Fibroblast of skin of scalp (primary cell): ENCODE measurements at places on chromosomes 5 and 9.

GRCh38 chr9:123255718-123256117, 12.7 kb downstream of the STRBP start:
- no peak for DNase-seq

GRCh38 chr5:127995556-127995955, 88.0 kb upstream of the SLC12A2 start:
- DNase-seq: peak; percentile 76

GRCh38 chr9:120774719-120775118, 18.5 kb downstream of the FBXW2 start:
- no peak for DNase-seq

GRCh38 chr9:77872177-77872576, 159.4 kb downstream of the GNAQ start:
- DNase-seq: no peak

DNA sequence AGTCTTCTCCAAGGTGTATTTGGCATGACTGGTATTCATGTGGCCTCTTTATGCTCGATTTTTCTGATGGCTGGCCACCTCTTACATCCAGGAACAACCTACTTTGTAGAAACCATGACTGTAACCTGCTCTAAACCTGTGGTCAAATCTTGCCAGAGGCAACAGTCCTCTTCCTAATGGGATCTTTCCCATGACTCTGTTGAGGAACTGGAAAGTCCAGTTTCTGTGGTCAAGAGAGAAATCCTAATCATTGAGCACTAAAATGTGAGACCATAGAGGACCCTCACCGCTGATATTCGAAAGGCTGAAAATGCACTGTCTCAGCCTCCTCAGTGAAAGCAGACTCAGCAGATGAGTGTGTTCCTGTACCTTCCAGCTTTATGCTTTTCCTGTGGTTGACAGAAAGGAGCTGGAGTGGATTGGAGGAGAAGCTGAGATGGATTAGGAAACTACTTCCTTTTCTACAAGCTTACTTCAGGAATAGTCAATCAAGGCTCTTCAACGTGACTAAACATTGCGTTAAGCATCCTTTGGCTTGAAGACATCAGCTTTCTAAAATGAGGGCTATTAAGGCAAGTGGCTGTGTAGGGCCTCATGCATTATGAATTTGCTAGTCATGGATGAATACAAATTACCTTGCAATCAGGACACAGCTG, 69.7 kb upstream of the DAPK1 start:
- DNase-seq: no peak

GRCh38 chr5:111119221-111119620, 27.1 kb downstream of the WDR36 start:
- no peak for DNase-seq

DNA sequence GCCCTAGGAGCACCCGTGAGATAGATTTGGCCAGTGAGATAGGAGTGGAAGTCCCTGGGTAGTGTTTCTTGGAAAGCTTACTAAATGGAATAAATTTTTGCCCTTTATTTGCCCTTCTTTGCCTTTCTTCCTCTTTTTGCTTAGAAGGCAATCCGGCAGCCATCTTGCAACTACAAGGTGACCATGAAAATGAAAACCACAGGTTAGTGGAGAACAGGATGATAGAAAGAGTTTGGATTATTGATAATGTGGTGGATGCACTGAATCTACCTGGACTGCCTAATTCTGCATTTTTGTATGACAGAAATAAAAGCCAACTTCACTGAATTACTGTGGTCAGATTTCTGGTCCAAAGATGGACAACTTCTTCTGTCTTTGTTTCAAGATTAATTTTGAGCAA, 33.2 kb downstream of the TARS1 start:
- no peak for DNase-seq

GRCh38 chr5:53418826-53419658, 61.4 kb upstream of the FST start:
- peak; percentile 87 for DNase-seq

DNA sequence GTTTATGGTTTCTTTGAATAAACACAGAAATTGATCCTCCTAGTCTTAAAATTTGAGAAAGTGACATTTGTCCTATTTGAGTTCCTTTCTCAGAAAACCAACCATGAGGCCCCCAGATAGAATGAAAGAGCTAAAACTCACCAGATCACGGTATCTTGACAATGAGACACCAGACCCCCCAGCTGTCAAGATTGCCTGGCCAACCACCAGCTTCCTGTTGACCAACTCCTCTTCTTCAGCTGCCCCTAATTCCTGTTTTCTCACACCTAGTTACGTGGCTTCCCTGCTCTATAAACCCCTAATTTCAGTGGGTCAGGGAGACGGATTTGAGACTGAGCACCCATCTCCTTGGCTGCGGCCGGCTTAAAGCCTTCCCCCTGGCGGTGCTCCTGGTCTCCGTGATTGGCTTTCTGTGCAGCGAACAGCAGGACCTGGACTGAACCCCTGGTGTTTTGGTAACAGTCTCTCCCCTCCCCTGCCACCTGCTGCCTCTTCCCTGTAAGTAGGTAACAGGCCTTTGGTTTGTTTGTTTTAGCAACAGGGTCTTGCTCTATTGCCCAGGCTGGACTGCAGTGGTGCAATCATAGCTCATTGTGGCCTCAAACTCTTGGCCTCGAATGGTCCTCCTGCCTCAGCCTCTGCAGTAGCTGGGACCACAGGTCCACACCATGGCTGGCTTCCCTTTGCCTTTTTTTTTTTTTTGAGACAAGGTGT, 4.8 kb upstream of the ENTPD2 start:
- no peak for DNase-seq

DNA sequence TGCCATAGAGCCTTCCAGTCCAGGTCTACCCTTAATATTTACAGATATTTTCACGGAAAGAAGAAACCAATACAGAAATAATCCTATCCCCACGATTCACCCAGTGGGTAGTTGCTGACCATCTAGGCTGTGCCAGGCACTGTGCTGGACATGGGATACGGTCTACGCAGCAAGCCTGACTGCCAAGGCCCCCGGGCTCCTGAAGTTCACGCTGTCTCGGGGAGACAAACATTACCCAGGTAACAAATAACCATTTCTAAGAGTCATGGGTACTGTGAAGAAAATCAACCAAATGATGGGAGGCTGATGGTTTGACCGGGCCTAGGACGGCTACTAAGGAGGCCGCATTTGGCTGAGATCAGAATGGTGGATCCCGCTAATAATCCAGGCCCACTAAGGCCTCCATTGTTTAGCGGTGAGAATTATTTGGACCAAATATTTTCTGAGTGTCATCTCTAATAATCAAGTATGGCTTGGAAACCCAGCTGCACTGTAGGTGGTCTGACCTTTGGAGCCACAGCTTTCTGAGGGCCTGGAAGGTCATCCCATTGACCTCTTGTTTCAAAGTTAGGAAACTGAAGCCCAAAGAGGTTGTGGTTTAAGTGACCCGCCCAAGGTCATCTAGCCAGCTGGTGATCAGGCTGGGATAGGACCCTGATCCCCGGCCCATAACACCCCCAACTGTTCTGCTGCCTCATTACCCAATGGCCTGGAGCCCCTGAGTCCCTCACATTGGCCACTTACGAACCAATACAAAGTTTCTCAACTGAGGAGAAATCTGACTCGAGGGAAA, 82.4 kb downstream of the AK8 start:
- DNase-seq: no peak

GRCh38 chr5:59140133-59140532, 557.3 kb downstream of the RAB3C start:
- no peak for DNase-seq

GRCh38 chr9:4669890-4670289, 3.6 kb upstream of the SPATA6L start:
- DNase-seq: no peak

DNA sequence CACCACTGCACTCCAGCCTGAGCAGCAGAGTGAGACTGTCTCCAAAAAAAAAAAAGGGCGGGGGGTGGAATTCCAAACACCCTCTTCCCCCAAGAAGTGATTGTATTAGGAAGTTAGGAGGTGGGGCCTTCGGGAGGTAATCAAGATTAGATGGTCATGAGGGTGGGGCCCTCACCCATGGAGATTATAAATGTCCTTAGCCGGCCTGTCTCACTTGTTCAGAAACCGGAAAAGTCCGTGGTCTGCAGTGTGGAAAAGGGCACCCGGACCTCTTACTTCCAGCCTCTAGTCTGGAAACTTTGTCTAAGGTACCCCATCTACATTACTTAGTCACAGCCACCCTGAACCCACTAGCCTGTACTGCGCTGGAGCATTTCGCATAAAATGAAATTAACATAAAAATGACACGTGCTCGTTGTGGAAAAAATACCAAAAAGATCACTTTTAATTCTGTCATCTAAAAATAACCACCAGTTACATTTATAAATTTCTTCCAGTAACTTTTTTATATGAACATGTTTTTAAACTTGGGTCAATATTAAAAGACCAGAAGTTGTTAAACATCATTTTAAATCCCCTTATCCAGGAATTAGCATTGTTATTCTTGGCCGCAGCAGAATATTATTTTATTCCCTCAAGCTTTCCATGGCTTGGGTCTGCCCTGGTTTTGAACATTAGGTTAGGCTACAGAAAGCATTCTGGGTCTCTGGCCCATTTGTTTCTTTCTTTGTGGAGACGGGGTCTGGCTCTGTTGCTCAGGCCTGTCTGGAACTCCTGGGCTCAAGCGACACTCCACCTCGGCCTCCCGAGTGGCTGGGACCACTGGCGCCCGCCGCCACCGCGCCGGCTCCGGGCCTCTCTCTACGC, 1.2 kb upstream of the CKS2 start:
- no peak for DNase-seq

- DNase-seq: no peak
Measured at GRCh38 chr5:124102486-124102885, 590.5 kb downstream of the CSNK1G3 start.

DNA sequence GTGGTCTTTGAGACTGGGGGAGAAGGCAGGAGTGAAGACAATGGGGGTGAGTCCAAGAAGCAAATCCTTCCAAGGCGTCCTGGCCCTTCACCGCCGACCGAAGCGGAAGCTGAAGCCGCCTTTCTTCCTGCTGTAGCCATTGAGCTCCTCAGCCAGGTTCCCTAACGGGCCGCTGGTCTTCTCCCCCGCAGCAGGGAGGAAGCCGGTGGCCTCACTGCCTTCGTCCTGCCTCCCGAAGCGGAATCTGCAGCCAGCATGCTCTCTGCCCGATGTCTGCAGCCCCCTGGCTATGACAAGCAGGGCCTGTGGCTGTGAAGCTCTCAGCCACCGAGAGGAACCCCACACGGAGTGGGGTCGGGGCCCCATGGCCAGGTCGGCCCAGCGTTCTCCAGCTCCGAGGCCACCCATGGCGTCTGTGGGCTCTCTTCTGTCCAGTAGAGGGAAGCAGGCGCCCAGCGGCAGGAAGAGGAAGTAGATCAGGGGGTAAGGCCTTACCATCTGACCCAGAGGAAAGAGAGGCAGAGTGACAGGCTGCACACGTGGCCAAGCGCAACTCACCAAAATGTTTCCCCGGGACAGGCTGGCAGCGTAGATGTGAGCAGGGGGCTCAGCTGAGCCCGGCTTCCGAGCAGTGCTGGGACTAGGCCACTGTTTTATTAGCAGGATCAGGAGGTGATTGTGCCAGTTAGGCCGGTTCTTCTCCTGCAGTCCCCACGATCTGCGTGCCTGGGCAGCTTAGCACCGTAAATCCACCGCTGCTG, 3.1 kb downstream of the QRFP start:
- no peak for DNase-seq

DNA sequence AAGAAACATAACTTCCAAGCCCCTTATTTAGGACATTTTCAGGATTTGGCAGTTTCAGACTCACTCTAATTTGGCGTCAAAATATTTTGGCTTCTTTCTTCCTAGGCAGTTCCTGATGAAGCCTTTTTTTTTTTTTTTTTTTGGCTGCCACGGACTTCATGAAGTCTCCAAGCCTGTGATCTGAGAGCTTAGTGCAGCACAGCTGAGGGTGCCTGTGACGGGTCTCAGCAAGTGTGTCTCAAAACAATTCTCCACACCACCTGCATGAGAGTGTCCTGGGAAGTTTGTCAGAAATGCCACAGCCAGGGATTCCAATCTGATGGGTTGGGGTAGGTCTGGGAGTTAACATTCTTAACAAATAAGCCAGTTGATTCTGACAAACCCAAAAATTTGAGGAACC, 6.0 kb upstream of the ESM1 start:
- DNase-seq: no peak

DNA sequence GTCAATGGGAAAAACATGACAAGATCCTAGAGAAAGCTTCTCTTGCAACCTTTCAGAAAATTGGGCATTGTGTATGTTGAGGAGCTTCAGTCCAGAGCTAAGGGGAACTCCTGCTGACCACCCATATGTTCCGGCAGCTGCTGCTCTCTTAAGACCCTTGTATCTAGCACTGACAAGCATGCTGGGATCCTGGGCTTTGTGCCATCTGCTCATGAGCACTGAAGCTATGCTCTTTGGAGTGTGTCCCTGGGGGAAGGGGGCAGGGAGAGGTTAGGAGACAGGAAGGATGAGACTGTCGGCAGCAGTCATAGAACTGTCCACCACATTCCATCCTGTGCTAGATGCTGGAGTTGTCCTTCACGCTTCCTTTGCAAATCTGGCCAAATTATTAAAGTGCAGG, 109.3 kb downstream of the JAKMIP2 start:
- peak; percentile 45 for DNase-seq

DNA sequence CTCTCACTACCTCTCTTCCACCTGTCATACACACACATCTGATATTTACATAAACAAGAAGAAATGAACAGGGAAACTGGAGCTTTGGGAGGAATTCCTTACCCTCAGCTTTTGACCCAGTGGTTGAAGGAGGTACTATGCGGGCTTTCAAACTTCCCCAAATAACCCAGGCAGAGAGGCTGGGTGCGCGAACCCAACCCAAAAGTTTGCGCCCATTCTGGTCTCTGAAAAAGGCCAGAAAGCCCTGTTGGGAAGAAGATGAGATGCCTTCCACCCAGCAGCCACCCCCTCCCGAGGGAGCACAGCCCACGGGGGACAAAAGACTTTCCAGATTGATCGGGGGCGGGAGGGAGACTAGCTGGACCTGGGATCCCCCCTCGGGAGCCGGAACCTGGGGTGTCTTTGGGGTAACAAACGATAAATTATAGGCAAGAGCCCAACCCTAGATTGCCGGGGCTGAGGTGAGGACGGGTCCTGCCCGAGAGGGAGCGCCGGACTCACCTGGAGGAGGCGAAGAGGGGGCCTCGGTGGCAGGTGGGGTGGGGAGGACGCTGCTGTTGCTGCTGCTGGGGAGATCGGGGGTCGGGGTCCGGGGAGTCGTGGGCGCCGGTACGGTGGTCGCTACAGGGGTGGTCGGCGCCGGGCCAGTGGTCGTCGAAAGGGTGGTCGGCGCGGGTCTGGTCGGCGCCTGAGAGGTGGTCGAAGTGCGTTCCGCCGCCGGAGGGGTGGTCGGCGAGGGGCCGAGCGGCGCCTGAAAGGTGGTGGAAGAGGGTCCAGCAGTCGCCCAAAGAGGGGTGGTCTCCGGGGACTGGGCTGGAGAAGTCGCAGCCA, 798 bp downstream of the MEGF9 start:
- DNase-seq: no peak

GRCh38 chr5:158033076-158033475, 174.1 kb upstream of the CLINT1 start:
- no peak for DNase-seq

DNA sequence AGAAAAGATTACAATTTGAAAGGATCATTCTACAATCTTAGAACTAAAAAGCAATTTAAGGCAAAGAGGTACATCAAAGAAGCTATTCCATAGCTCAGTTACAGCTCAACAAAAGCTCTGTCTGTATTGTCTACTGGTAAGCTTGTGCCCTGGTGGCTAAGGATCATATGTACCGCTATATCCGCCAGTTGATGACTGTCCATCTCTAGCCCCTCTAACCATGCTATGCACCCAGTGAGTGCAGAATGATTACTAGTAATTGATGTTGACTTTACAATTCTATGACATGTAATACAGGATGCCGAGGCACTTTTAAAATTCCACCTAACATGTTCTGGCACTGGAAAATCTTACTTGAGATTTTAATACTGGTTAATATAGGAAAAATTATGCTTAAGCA, 13.1 kb downstream of the LOX start:
- DNase-seq: no peak

GRCh38 chr5:9222054-9222976, 323.6 kb downstream of the SEMA5A start:
- DNase-seq: no peak
